ENCODE measurements at places on chromosomes 5 and 9.

DNA sequence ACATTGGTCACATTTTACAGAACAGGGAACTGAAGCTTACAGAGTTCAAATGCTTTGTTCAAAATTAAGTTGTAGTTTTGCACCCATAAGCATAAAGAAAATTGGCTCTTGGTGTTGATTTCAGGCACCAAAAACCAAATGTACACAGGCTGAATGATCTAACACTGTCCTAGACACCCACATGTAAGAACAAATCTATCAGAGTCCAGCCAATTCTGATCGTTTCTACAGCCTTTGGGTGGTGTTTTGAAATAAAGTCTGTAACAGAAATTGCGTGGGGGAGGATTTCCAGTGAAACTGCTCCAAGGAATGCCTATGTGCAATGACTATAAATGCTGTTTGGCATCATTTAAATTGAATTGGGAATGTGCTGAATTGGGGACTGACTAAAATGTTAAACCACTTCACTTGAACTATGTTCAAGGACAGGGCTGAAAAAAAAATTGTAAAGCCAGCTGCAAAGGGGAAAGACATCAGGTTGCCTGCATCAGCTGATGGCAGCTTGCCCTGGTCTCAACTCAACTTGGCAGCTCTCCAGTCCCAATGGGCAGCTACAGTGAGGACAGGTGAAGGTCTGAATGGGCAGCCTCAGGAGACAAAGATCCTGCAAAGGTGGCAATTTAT is 92.2 kb upstream of the TRPC7 start:
- no peak for DNase-seq

DNA sequence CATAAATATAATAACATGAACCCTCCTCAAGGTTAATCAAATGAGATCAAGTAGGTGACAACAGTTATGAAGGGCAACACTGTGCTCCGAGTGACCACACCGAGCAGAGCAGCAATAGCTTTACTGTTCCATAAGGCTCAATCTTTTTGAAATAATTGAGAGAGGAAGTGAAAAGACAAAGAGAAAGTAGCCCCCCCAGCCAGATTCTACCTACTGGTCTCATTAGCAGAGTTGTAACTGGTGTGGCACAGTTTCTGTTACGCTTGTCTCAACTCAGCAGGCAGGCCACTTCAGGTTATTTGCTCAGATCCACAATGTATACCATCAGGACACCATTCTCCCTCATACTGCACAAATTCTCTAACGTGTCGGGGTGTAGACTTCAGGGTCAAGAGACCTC is 14.0 kb downstream of the PRUNE2 start:
- DNase-seq: no peak

DNA sequence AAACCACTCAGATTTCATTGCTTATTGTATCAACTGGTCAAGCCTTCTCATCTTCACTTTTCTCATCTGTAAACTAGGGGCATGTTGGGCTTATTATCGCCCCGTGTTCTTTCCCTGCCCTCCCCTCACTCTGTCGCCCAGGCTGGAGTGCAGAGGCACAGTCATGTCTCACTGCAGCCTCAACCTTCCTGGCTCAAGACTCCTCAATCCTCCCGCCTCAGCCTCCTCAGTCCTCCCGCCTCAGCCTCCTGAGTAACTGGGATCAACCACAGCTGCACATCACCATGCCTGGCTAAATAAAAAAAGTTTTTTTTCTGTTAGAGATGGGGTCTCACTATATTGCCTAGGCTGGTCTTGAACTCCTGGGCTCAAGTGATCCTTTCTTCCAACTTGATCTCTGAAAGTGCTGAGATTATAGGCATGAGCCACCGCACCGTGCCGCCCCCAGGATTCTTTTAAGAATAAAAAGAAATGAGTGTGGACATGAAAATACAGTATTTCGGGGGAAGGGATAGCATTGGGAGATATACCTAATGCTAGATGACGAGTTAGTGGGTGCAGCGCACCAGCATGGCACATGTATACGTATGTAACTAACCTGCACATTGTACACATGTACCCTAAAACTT is 2.0 kb downstream of the MAML1 start:
- DNase-seq: peak; percentile 22

- DNase-seq: peak; percentile 55
Observed at GRCh38 chr5:369151-369868, 47.8 kb downstream of the AHRR start.

DNA sequence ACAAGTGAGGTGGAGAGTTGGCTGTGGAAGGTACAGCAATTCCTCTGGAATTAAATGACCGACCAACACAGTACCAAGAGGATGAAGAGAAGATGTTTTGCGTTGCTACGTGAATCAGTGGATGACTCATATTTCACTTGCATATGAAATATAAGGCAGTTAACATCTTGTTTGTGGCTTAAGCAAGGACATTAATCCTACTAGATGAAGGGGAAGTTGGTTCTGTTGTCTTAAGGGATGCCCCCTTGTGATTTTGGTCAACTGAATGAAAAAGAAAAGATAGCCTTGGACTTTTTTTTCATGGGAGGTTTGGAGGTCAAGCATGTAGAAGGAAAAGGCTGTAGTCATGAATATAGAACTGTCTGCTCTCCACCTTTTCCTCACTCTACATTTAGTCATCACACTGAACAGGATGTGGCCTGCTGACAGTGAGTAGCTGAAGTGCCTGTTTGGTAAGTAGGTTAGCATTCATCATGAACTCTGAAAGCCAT is 33.9 kb downstream of the VLDLR start:
- DNase-seq: peak; percentile 45

DNA sequence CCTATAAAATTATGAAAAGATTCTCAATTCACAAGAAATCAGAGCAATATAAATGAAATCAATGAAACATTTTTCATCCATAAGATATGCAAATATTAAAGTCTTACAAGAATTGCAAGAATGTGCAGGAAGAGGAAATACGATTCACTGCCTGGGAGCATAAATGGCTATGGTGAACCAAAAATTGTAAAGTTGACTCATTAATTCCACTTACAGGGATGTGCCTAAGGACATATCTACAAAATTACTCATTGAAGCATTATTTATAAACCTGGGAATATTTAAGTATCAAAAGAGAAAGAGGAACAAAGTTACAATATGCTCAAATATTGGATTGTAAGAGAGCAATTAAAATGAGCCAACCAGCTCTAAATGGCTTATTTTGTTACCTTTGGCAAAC is 6.9 kb upstream of the NIPSNAP3A start:
- DNase-seq: no peak

GRCh38 chr5:171577042-171577758 is 157.8 kb downstream of the FGF18 start:
- DNase-seq: no peak

DNA sequence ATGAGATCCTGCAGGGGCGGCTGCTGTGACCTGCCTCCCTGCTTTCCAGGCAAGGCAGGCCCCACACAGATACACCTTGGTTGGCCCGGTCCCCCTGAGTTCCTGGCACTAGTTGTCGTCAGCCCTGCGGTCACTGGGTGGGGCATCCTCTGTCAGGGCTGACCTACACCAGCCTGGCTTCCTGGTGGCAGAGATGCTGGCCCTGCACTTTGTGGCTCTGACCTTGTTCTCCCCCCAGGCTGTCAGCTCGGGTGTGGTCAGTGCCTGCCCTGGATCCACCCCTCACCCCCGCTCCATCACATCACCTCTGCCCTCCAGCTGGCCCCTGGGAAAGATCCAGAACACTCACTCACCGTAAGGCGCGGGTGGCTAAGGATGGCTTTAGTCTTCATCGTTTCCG is 74.1 kb downstream of the PHF2 start:
- DNase-seq: no peak

GRCh38 chr9:134165357-134166315 is 1.3 kb upstream of the RNU6ATAC start:
- peak; percentile 72 for DNase-seq

DNA sequence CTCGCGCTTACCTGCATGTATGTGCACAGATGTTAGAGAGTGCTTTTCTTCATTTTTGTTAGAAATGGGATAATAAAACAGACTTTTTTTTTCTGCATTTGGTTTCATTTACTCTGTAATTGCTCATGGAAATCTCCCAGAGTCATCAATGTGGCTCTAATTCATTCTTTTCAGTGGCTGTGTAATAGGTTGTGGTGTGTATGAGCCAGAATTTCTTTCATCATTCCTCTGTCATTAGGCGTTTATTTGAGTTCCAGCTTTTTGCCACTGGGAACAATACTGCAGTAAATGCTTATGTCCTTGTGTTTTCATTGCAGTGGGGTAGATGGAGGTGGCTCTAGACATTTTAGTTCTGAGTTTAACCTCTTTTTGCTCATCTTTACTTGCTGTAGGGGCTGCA is 118.9 kb downstream of the NXNL2 start:
- DNase-seq: no peak

DNA sequence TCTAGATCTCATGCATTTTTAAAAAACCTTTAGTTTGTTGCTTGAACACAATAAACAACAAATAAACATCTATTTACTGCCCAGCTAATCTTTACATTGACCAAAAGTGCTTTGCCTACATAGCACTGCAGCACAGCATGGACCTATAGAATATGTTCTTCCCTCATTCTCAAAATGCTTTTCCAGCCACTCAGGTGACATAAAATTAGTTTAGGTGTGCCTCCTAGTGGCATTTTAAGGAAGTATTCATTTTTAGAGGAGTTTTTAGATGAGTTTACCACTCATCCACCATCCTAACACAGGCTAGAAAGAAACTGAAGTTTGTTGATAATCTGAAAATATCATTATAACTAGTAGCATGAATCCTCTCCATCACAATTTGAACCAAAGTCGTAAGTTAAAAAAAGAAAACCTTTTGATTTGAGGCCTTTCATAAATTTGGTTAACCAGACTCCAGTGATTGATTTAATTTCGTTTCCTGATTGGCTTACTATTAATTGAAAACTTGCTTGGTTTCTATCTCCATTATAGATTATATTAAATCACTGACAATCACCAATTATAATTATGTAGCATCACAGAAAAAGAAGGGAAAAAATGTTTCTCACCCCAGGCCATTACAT is 12.6 kb downstream of the PLGRKT start:
- DNase-seq: no peak

GRCh38 chr9:114033397-114034103 is 44.5 kb downstream of the AMBP start:
- no peak for DNase-seq

All from activated T-cell treated with anti-CD3 and anti-CD28 coated beads, Interleukin-2, amount 50 U/mL, for 48 hours (primary cell).